Activated T-helper 1 cell treated with anti-CD3 and anti-CD28 coated beads, Interleukin-2, amount 50 U/mL, for 16 hours (primary cell): ENCODE measurements at places on chromosomes 3 and 15.

- DNase-seq, result no peak
Measured at GRCh38 chr3:110938629-110939028, 133.0 kb upstream of the NECTIN3 start.

DNA sequence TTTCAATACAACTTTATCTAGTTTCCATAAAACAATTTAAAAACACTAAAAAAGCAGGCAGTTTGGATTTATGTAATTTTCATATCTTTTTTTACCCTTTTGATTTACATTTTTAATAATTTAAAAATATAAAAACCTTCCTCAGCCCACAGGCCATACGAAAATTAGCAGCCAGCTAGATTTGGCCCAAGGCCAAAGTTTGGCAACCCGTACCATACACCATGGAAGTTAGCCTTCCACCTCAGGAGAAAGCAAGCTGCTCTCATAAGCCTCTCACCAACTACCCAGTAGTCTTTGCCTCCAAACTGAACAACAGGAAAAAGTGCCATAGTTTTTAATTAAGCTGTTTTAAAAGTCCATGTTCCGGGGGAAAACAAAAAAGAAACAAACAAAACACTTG, 107.3 kb upstream of the TRIM42 start:
- DNase-seq, result no peak

- DNase-seq, result no peak
Measured at GRCh38 chr3:37200141-37200540, 25.8 kb upstream of the LRRFIP2 start.

DNA sequence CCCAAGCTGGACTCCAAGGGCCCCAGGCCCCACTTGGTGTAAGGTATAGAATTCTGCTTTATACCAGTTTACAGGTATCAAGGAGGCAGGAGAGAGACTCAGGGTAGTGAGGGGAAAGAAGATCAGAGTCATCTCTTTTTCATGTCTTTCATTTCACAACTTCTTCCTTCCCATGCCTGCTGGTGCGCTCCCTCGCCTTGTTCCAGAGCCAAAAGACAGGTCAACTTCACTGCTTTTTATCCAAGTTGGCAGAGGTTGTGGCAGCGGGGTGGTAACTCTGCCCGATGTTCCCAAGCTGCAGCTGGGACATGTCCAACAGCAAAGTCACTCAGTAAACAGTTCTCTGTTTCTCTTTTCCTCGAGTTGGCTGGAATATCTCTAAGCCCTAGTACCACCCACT, 86.3 kb upstream of the TCF12 start:
- no peak for DNase-seq

DNA sequence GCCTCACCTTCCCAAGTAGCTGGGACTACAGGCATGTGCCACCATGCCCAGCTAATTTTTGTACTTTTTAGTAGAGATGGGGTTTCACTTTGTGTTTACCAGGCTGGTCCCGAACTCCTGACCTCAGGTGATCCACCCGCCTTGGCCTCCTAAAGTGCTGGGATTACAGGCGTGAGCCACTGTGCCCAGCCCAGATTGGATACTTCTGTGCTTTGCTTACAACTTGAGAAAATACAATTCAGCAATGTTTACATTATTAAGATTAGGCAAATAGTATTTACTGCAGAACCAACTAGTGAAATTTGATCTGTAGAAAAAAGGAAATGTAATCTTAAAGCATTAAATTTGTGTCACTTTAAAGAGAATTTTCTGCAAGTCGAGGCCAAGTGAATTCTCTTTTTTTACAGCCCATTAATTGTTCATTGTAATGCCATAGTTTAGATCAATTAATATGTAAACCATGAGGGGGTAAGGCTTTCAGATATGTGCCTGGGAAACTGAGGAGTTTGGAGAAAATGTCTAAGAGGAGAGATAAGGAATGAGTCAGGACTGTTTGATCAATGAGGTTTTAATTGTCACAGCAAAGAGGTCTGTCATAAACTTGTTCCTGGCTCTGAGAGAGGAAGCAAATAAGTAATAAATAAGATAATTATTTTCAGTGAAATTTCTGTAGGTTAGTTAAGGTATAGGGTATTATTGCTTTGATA, 15.3 kb downstream of the PYDC2 start:
- no peak for DNase-seq
